HFFc6 (cell line): ENCODE measurements at places on chromosomes 4 and X. TPM values are rescaled to one million over a fixed set of nuclear protein-coding genes. Genes with fewer than 3 reads are reported as not detected.

- DNase-seq: no peak
Measured at GRCh38 chr4:89303177-89303576, 4.4 kb downstream of the GPRIN3 start.

DNA sequence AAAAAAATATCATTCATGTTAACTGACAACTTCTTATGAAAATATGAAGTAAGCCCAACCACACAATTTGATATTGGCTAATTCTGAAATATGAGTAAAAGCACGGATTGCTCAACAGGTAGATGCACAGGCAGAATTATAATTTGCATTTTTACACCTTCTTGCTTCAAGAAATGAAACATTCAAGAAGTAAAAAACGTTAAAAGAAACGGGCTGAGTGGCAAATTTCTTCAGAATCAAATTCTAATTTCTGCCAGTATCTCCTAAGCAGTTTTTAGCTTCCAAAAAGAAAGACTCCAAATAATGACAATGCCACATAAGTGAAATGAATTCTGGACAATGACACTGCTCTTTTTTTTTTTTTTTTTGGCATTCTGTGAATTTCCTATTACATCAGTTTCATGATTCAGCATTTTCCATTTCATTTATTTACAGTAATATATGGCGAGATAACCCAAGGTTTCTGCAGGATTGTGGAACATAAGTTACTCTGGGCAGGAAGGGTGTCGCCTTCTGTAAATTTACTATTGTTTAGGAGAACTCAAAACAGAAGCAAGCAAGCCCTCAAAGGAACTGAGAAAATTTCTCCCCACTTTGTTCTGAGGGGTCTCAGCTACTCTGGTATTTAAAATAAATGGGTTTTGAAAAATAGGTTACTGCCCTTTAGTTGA is 1.4 kb downstream of the SEL1L3 start:
- DNase-seq: no peak

Gene GRPEL1
- 45.3 to 61.8 TPM (median 47.4 TPM) in 3 replicates for total RNA-seq

DNA sequence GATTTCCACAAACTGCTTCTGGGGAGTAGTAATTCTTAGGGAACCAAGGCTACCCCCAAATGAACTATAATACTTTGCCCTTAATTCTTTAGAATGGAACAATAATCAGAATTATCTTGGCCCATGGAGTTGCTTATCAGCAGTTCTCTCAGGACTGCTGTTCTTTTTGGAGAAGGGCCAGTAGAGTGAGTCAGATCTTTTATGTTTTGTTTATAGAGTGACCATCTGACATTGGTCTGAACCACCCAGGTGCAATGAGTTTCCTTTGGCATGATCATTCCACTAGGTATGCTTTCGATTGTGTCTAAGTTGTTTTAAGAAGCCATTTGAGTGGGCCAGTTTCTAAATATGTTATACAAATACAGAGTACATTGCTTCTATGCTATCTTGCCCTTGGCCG is 31.8 kb downstream of the PRRG1 start:
- DNase-seq: peak; percentile 54

- no peak for DNase-seq
Measured at GRCh38 chrX:15856636-15857035, 2.0 kb upstream of the AP1S2 start.

- DNase-seq: no peak
Measured at GRCh38 chr4:148442832-148443511, 758 bp upstream of the NR3C2 start.

GRCh38 chrX:1249101-1249887 is 19.3 kb upstream of the CSF2RA start:
- DNase-seq: peak; percentile 83

Gene AKAP4
- not detected in 3 replicates for total RNA-seq

DNA sequence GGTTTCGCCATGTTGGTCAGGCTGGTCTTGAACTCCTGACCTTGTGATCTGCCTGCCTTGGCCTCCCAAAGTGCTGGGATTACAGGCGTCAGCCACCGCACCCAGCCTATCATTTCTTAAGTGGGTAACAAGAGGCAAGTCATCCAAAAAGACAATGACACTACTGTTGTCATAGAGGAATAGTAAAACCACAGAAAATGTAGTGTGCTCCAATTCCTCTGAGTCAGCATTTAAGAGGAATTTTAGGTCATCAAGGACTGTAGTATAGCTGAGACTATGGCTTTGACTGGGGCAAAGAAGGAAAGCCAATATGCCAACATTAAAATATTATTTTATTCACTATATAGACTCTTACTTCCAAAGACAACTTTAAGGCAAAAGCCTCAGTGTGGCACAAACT is 48.4 kb downstream of the ATP8A1 start:
- no peak for DNase-seq

DNA sequence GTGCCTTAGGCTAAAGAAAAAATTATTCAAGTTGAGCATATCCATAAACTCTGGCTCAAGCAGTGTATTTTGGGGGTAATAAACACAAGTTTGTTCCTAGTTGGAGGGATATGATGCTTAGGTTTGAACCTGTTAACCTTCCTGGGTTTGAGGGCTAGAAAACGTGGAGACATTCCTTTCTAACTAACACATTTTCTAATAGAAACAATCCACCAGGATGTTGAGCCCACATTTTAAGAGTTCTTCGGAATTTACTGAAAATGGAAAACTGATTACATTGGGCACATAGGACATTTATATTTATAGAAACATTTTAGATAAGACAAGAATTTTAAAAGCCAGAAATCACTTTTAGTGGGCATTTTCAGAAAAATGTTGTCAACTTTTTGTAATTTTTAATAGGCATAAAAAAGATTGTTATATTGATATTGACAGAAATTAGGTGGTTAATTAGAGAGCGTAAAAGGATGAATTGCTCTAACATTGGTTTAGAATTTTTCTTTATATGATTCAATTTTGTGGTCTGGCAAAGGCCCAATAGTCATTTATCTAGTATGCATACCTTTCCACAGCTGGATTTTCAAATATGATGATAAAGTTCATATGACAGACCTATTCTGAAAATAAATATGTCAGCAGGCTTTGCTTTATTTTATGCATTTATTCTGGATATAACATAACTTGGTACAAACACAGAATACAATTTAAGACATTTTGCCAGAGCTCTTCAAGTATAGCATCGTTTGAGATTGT is 49.2 kb downstream of the CEP44 start:
- no peak for DNase-seq

Gene BMP3
- total RNA-seq: 0.12 to 0.24 TPM (median 0.22 TPM) in 3 replicates

- no peak for DNase-seq
Measured at GRCh38 chr4:154465085-154465484, 26.5 kb downstream of the DCHS2 start.

Gene HTN3
- total RNA-seq: not detected in 3 replicates

DNA sequence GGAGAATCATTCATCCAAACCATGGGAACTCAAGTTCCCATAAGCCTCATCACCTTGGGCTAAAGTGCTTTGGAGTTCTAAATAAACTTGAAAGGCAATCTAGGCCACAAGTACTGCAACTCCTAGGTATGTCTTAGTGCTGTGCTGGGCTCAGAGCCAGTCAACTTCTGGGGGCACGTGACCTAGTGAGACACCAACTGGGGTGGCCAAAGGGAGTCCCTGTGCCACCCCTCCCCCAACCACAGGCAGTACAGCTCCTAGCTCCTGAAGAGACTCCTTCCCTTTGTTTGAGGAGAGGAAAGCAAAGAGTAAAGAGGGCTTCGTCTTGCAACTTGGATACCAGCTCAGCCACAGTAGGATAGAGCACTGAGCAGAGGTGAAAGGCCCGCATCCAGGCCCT is 154.2 kb upstream of the IL1RAPL2 start:
- no peak for DNase-seq

Gene SOWAHD
- 0.12 to 0.17 TPM (median 0.15 TPM) in 3 replicates for total RNA-seq
